Kidney epithelial cell (primary cell): ENCODE measurements at places on chromosomes 11 and 22. TPM values are rescaled to one million over a fixed set of nuclear protein-coding genes. Genes with fewer than 3 reads are reported as not detected.

The TBX1 gene
- not detected in 2 replicates for total RNA-seq

The MMP11 gene
- 41.9 and 48.9 TPM in 2 replicates for total RNA-seq

The OR52I2 gene
- total RNA-seq, result not detected in 2 replicates

The MYBPC3 gene
- not detected in 2 replicates for total RNA-seq

The MOGAT2 gene
- total RNA-seq, result not detected in 2 replicates

The PHETA2 gene
- 4.6 and 8.7 TPM in 2 replicates for total RNA-seq

The CSTF3 gene
- 21.1 and 22.2 TPM in 2 replicates for total RNA-seq

The ARHGEF17 gene
- total RNA-seq, result 25.5 and 31.1 TPM in 2 replicates

The CASP1 gene
- 0.07 and 0.33 TPM in 2 replicates for total RNA-seq

The MMP7 gene
- total RNA-seq, result 312 and 333 TPM in 2 replicates

The LSP1 gene
- not detected in 2 replicates for total RNA-seq

The OR10A3 gene
- not detected in 2 replicates for total RNA-seq

The GAS2 gene
- total RNA-seq, result 0.46 and 3.9 TPM in 2 replicates

The PLCB3 gene
- total RNA-seq, result 25.4 and 32.5 TPM in 2 replicates

The HSPB2 gene
- total RNA-seq, result 0.21 and 0.62 TPM in 2 replicates

The C11orf42 gene
- total RNA-seq, result not detected in 2 replicates

The OR51F1 gene
- total RNA-seq, result not detected in 2 replicates

The TEX54 gene
- not detected in 2 replicates for total RNA-seq

The MRGPRX3 gene
- not detected in 2 replicates for total RNA-seq

The HOATZ gene
- total RNA-seq, result not detected in 2 replicates

The SCN2B gene
- 0.04 and 0.07 TPM in 2 replicates for total RNA-seq
